ENCODE measurements at places on chromosomes 2 and 18.

DNA sequence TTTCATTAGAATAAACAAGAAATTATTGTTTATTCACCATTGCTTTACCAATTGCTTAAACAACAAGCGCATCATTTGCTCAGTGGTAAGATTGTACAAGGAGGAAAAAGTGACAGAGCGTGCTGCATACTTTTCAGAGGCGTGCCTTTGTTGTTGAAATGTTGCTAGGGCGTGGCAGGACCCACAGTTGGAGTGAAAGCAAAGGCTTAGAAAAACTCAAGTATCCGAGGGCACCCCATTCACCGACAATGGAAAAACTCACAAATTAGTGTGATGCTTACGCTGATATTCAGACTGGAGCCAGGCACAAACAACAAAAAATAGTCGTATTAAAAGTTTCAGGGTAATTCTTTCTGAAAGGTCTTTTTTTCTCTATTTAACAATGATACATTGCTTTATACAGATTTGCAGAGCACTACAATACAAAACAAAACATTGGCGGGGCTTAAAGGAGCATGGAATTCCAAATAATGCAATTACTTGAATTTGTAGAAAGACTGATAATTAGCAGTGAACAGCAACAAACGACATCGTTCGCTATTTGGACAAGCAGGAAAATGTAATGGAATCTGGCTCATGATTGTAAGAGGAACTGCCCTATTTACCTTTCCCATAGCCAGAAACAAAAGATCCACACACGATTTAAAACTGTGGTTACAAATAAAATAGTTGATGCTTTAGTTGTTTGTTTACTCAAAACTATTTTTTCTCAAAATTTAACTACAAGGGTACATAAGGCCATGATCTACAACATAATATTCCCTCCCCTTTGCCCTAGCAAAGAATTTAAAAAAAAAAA is 37.8 kb upstream of the RTTN start:
- DNase-seq = peak; percentile 8

DNA sequence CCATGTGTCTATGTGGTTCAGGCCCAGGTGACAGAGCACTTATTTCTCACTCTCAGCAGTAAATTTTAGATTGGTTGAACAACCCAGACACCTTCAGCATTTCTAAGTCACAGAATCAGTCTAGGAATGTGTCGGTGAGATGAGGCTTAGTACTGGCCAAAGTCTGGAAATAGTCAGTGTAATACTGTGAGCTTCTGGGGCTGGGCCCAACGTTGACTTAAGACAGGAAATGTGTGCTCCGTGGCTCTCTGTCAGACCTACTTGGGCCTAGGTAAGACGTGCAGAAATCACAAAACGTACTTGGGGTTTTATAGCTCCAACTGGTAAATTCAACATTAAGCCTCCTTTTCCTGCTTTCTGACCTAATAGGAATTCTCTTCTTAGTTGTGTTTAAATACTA is 160.3 kb upstream of the COL3A1 start:
- no peak for DNase-seq

DNA sequence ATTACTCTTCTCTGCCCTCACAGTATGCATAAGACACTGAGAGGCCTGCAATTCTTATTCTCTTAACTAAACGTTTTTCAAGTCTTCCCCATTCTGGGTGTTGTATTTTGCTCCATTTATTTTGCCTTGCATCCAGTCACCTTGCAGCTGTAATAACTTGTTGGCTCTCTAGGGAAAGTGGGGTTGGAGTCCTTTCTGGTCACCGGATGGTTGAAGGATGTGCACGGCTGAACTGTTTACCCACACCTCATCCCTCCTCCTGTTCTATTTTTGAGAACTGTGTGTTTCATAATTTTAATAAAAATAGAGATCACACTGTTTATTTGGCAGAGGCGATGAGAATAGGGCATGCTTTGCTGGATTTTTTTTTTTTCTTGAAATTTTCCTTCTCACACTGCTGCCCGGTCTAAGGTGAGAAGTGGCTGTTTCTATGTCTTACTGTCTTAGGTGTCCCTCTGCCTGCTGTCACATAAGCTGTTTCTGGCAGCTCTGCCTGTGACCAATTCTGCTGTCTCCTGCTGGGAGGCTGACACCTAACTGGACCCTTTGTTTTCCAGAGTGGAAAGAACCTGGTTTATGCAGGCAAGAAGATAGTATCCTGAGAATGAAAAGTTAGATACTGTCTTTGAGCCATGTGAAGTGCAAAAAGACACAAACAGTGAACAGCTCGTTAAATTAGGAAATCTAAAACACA is 342.6 kb downstream of the DPP10 start:
- no peak for DNase-seq

GRCh38 chr2:236816197-236817170 is 246.9 kb downstream of the ACKR3 start:
- no peak for DNase-seq

DNA sequence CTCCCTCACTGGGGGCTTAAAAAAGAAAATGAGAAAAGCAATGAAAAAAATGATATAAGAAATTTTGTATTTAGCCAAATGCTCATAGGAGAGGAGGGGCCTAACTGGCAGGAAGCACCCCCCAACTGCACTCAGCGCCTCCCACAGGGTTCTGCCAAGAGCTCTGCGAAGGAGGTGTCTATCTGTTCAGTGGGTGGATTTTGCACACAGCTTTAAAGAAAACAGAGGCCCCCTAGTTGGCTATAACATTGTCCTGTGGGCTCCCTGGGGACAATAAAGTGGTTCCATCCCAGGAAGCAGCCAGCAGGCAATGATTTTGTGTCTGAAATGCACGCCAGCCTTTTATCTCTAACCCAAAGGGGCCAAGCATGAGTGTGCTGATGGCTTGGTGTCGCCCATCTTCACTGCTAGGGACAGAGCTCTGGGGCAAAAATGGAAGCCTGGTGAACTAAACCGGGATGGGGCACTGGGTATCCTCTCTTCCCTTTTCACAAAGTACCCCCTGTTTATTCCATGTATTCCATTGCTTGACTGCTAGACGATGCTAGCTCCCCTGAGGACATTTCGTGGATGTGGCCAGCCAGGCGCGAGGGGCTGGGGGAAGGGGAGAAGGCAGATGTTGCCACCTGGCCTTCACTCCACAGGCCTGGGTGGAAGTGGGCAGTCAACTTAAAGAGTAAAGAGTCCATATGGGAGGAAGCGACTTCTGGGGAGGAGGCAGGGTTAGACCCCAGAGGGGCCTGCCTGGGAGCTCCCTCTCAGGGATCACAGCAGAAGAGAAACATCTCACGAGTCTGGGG is 205.7 kb downstream of the CYP26B1 start:
- no peak for DNase-seq

DNA sequence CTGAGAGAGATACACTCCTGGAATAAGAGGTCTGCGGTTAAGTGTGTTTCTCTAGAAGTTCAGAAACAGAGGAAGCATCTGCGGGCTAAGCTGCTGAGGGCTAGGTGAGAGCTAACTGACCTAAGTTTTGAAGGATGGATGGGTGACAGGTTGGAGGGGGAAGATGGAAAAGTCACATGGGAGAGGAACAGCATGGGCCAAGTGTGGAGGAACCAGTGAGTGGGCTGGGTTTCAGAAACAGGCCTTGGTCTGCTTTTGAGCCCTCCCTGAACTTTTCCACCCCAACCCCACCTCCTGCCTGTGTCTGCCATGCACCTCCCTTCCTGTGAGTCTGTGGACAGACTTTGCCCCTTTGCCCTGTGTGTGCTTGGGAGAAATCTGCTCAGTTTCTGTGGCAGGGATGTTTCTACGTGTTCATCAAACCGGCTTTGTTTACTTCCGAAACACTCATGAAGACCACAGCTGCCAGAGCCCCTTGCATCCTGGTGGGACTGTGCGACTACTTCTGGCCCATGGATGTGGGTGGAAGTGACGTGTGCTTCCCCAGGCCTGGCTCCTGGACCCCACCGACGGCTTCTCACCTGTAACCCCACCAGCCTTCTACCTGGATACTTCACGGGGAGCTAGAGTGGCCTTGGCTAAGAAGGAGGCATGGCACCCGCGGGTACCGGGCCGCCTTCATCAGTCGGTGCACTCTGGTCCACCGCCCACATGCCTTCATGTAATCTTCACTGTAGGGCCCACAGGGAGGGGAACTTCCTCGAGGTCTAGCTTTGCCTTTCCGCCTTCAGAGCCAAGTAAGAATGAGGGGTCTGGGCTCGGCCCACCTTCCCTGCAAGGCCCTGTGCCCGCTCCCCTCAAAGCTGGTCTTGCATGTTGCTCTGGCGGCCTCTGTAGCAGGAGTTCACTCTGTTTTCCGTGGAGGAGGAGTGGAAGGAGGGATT is 1.4 kb upstream of the HPCAL1 start:
- DNase-seq = no peak

GRCh38 chr2:30679426-30680088 is 127.7 kb downstream of the CAPN13 start:
- DNase-seq = no peak

DNA sequence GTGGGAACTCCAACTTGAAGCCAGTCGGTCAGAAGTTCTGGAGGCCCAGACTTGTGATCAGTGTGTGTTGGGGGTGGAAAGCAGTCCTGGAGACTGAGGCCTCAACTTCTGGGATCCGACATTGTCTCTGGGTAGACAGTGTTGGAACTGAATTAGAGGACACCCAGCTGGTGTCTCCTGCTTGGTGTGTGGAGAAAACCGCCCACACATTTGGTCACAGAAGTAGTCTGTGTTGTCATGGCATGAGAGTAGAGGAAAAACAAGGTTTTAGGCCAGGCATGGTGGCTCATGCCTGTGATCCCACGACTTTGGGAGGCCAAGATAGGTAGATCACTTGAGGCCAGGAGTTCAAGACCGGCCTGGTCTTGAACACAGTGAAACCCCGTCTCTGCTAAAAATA is 51.5 kb downstream of the PUM2 start:
- no peak for DNase-seq

DNA sequence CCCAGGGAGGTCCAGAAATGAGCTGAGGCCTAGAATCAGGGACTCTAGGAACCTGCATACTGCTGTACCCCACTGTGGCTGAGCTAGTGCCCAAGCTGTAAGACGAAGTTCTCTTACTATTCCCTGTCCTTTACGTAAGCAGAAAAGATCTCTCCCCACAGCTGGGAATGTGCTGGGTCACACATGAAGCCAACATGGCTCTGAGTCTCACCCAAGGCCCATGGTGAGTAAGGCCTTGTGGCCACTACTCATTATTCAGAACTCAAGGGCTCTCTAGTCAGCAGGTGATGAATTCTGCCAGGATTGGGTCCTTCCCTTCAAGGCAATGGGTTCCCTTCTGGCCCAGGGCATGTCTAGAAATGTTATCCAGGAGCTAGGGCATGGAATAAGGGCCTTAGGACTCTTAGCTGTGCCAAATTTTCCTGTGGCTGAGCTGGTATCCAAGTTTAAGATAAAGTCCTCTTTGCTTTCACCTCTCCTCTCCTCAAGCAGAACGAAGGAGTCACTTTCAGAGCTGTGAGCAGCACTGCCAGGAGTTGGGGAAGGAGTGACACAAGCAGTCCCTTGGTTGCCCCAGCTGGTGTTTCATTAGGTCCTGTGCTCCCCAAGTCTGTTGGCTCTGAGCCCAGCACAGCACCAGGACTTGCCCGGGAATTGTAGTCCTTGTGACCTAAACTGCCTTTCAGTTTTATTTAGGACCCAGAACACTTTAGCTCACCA is 707.6 kb downstream of the SLC4A3 start:
- DNase-seq = no peak

Measured in RWPE1 (cell line).